NCI-H748 treated with DMSO at 0.1 percent for 48 hours (cell line): ENCODE measurements at places on chromosomes 3 and 15.

- DNase-seq: no peak
Observed at GRCh38 chr3:64983583-64984359, 296.0 kb upstream of the ADAMTS9 start.

- no peak for DNase-seq
Observed at GRCh38 chr15:31384568-31384967, 57.9 kb downstream of the KLF13 start.

DNA sequence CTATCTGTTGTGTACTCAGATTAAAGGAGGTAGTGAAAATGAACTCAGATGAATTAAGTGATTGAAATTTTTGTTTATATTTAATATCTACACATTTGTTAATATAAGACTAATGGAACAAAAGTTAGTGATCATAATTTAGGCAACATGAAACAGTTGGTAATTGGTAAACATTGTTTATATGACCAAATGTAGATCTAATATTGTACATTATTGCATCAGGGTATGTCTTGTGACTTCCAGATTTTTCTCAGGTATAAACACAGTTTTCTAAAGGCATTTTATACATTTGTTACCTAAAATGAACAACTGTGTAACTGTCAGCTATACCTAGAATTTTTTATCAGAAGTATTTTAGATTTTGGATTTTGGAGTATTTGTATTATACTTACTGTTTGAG, 14.8 kb downstream of the GMPS start:
- DNase-seq: no peak

- peak; percentile 3 for DNase-seq
Observed at GRCh38 chr15:77959432-77959879, 118.1 kb downstream of the TBC1D2B start.
